ENCODE measurements at places on chromosomes 13 and 19. TPM values are rescaled to one million over a fixed set of nuclear protein-coding genes. Genes with fewer than 3 reads are reported as not detected.
A peak's percentile ranks its signal among the peaks of the same experiment; 100 is the strongest.

The RUBCNL gene
- 0.81 TPM for total RNA-seq

- peak; percentile 97 for DNase-seq
These were observed 2.4 kb downstream of the LTBP4 start for GRCh38 chr19:40603389-40604170.

The CYP2F1 gene
- total RNA-seq, result not detected

- no peak for DNase-seq
These were observed 9.5 kb downstream of the POU4F1 start for GRCh38 chr13:78593652-78594455.

The FFAR2 gene
- not detected for total RNA-seq
